ENCODE measurements at places on chromosomes 5 and 9. TPM values are rescaled to one million over a fixed set of nuclear protein-coding genes. Genes with fewer than 3 reads are reported as not detected.

DNA sequence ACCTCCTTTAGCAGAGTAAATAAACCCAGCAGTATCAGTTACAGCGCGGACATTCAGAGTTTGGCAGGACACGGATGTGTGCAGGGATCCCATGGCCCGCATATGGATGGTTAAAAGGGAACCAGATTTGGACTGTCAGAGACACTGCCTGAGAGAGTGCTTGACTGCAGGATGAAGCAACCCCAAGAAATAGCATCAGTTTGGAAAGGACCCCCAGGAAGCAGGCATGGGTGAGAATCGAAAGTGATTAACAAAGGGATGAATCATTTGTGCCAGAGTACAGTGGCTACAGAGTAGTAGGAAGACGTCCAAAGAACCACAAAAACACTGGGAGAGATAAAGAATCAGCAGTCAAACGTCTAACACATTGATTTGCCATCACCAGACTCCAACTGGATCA, 5.5 kb downstream of the C7 start:
- no peak overlapping the region for H3K4me3 ChIP-seq
- DNase-seq = no peak
- no peak overlapping the region for H3K27ac ChIP-seq

Gene IL4
- not detected for total RNA-seq

Gene LCN1
- total RNA-seq = not detected

DNA sequence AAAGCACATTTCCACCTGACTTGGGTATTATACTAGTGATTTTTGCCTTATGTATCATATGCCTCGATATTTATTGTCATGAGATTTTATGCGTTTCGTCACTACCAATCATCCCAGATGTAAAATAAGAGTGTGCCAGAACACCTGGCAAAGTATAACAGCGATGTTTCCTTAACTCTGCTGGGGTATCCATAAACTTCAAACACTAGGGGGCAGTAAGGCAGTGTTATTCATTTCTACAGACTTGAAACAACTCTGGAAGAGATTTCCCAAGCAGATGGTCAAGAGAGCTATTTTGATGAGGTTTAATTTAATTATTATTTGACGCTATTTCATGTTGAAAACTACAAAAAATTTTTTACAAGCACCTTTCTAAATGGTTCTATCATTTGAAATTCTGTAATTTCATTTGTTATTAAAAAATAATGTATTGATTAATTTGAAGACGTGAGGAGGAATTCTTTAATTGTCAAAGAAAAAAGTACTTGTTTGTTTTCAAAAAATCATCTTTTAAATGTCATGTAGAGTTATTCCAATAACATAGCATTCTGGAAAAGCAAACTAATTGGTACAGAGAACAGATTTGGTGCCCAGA, 388.5 kb upstream of the CTNND2 start:
- no peak overlapping the region for H3K4me3 ChIP-seq
- no peak overlapping the region for H3K27ac ChIP-seq
- H3K27me3 ChIP-seq = no peaks in the 10 kb centered on the region
- H3K4me1 ChIP-seq = no peaks in the 10 kb centered on the region
- peak; percentile 5 for DNase-seq

GRCh38 chr9:94168203-94169000, 84.1 kb downstream of the PTPDC1 start:
- H3K27me3 ChIP-seq = no peaks in the 10 kb centered on the region
- peaks cover 4% of the 10 kb centered on the region for H3K36me3 ChIP-seq
- H3K27ac ChIP-seq = peak overlapping the region; percentile 96
- DNase-seq = no peak

- peaks cover 3% of the 10 kb centered on the region for H3K4me1 ChIP-seq
- H3K36me3 ChIP-seq = no peaks in the 10 kb centered on the region
- H3K27ac ChIP-seq = no peak overlapping the region
- no peak overlapping the region for H3K4me3 ChIP-seq
- H3K27me3 ChIP-seq = no peaks in the 10 kb centered on the region
These were observed 83.8 kb upstream of the RASA1 start for GRCh38 chr5:87183896-87184295.

DNA sequence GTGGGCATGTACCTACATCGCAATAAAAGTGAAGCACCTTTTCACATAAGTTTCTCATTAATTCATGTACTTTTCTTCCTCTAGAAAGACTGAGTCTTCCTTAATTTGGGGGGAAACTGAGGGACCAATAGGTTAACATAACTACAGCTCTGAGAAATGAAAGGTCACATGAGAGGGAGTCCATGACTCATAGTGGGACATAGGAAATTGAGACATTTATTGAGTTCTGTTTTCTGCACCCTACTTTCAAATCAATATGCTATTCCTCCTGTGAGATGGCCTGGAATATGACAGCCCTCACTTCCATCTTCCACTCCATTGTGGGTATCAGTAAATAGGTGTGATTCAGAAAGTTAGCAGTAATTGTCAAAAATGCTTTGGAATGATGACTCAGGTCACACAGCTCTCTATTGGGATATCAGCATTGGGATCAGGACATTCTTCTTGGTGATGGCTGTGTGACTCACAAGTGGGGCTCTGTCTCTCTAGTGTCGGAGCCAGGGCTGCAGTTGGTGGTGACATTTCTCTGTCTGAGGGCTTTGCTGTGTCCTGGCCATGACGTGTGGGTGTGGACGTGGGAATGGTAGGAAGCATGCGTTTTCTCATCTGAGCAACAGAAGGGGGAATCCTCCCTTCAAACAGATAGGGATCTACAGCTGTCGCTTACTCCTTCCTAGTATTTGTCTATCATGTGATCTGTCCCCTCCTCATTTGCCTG, 125.0 kb downstream of the TRIO start:
- DNase-seq = peak; percentile 44
- no peak overlapping the region for H3K4me3 ChIP-seq
- no peaks in the 10 kb centered on the region for H3K27me3 ChIP-seq
- peaks cover 4% of the 10 kb centered on the region for H3K36me3 ChIP-seq

Gene SLC6A3
- total RNA-seq = not detected

- peaks cover 40% of the 10 kb centered on the region for H3K4me1 ChIP-seq
- H3K27ac ChIP-seq = no peak overlapping the region
These were observed 92.0 kb downstream of the KCNT1 start for GRCh38 chr9:135794057-135794335.

Gene PDLIM7
- total RNA-seq = 97.1 TPM

DNA sequence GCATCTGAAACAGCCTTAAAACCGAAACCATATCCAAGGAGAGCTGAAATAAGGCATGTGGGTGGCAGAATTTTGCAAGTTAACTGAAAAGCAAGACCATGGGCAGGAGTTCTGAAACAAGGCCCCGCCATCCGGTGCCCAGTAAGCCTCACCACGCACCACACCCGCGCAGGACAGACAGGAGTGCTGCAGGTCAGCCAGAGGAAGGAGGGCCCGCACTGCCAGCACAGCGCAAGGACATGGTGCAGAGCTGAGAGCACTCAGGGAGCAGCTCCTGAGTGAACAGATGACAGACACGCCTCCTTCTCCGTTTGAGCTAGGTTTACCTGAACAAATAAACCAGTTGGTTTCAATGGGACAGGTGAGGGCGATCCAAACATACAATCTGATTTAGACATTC, 16.5 kb upstream of the ISCA1 start:
- H3K36me3 ChIP-seq = peaks cover 34% of the 10 kb centered on the region
- H3K27ac ChIP-seq = no peak overlapping the region
- no peak overlapping the region for H3K4me3 ChIP-seq
- H3K27me3 ChIP-seq = no peaks in the 10 kb centered on the region
- no peak for DNase-seq

DNA sequence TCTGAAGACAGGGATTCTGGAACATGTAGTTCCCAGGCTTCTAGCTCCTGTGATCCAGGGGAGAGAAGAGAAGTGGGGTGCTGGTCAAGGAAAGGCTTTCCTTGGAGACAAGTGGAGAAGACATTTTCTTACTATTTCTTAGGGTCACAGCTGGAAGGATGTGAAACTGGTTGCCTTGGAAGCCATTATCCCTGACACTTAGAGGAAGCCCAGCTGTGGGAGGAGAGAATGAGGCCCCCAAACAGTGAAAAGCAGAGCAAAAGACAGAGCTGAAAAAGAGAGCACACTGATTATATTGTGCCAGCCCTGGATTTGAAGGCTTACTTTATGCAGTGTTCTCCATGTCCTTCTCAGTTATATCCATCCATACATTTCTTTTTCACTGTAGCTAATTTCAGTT, 17.5 kb upstream of the SHB start:
- H3K36me3 ChIP-seq = no peaks in the 10 kb centered on the region
- H3K4me1 ChIP-seq = peaks cover 3% of the 10 kb centered on the region
- H3K4me3 ChIP-seq = no peak overlapping the region
- H3K27ac ChIP-seq = no peak overlapping the region

- peaks cover 25% of the 10 kb centered on the region for H3K4me1 ChIP-seq
- H3K36me3 ChIP-seq = no peaks in the 10 kb centered on the region
- peaks cover 8% of the 10 kb centered on the region for H3K27me3 ChIP-seq
- no peak for DNase-seq
- H3K4me3 ChIP-seq = no peak overlapping the region
- no peak overlapping the region for H3K27ac ChIP-seq
These were observed 20.4 kb upstream of the KIF12 start for GRCh38 chr9:114119242-114120191.

Gene TRMO
- total RNA-seq = 12.7 TPM

DNA sequence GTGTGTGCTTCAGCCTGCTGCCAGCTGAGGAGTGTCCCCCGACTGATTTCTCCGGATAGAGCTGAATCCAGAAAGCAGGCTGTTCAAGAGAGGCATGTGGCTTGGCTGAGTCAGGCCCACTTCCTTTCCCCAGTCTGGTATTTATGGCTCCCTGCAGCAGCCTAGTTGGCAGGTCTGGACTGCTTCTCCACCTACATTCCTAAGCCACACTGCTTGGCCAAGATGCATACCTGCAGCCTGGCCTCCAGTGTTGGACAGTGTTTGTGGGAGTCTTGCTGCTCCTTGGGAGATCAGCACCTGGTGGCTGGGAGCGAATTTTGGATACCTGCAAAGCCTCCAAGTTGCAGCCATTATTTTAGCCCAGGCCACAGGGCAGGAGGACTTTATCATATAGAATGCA, 670.8 kb downstream of the ACTL7B start:
- DNase-seq = peak; percentile 47
- H3K36me3 ChIP-seq = no peaks in the 10 kb centered on the region
- H3K4me1 ChIP-seq = peaks cover 49% of the 10 kb centered on the region
- peaks cover 3% of the 10 kb centered on the region for H3K27me3 ChIP-seq
- no peak overlapping the region for H3K4me3 ChIP-seq
- no peak overlapping the region for H3K27ac ChIP-seq

DNA sequence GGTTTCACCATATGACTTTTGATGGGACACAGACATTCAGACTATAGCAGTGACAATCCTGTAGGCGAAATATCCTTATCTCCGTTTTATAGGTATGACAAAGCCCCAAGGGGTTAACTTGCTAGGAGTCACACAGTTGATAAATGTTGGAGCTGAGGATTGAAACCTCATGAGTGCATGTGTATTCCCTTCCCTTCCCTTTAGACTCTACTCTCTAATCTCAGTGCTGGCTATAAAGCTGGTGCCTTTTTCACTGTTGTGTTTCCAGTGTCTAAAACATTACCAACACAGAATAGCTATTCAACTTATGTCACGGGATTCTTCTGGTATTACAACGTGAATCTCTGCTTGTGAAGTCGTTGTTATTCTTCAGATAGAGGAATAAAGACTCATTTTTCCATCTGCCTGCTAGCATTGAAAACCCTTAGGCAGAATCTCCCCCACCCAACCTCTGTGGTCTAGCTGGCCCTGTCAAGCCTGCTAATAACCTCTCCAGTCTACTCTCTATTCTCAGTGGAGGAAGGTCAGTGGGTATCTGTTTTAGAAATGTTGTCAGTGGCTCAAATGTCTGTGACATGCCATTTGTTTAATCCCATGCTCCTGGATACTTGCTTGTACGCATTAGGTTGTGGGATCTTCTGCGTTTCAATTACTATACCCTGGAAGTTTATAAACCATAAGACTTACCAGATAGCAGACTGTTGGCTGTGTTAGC, 121.2 kb downstream of the TLE4 start:
- H3K27me3 ChIP-seq = no peaks in the 10 kb centered on the region
- no peak for DNase-seq
- H3K4me1 ChIP-seq = no peaks in the 10 kb centered on the region
- H3K4me3 ChIP-seq = no peak overlapping the region
- H3K36me3 ChIP-seq = no peaks in the 10 kb centered on the region
- no peak overlapping the region for H3K27ac ChIP-seq

DNA sequence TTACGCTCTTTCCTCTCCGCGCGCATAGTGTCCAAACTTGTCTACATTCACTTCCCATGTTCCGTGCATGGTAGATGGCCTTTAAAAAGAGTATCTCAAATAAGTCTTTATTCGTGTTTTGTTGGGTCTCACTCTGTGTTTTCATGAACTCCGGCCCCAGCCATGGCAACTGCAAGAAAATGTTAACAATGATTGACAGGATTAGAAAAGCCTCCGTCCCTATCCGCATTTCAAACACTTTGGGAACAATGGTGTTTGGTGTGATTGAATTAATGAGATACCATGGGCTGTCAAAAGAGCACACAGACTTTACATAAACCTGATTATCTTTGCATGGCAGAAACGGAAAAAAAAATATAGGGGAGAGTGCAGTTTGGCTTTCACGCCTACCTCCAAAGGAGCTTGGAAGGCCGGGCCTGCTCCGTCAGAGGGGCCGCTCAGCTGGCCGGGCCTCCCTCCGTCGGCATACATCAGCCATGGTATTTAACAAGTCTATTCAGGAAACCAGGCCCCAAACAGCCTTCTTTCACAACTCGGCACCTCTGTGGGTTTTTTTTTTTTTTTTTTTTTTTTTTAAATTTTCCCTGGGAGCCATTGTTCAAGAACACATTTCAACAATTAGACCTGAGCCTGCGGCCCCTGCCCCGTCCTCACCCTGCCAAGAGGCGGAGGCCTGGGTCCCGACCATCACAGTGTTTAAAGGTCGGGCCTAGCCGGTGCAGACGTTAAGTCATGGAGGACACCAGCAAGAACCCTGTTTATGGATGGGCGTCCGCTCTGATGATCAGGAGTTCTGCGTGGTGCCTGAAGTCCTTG, 323.8 kb upstream of the IRX4 start:
- H3K4me1 ChIP-seq = no peaks in the 10 kb centered on the region
- no peaks in the 10 kb centered on the region for H3K36me3 ChIP-seq
- DNase-seq = no peak
- no peak overlapping the region for H3K27ac ChIP-seq
- no peak overlapping the region for H3K4me3 ChIP-seq

Gene GLIPR2
- total RNA-seq = 61.4 TPM

- H3K36me3 ChIP-seq = peaks cover 3% of the 10 kb centered on the region
- peak within 1 kb of the TSS; percentile 74 for H3K4me3 ChIP-seq
- H3K27me3 ChIP-seq = peaks cover 2% of the 10 kb centered on the region
- H3K27ac ChIP-seq = no peak within 1 kb of the TSS
- peaks cover 14% of the 10 kb centered on the region for H3K4me1 ChIP-seq
- peak; percentile 72 for DNase-seq
These were observed at the start of gene CCNJL for GRCh38 chr5:160312134-160312959. Gene CCNJL, minus strand, starts transcription at chr5:160312564. Its CDS starts 641 bp downstream, at chr5:160311923.

DNA sequence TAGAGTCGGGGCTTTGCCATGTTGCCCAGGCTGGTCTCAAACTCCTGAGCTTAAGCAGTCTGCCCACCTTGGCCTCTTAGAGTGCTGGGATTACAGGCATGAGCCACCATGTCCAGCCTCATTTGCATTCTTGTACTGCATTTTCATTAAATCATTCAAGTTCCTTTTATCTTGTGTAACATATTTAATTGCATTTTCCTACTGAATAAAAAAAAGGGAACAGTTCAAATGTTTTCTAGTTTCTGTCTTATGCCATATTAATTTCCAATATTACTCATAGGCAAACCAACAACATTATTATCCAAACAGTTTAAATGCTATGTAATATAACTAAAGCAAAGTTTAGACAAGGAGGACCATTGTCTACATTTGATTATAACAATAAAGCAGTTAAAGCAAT, 6.1 kb downstream of the SLC31A1 start:
- no peak for DNase-seq
- H3K36me3 ChIP-seq = no peaks in the 10 kb centered on the region
- no peak overlapping the region for H3K4me3 ChIP-seq

Data from muscle of leg (tissue), 16 donors.